Gastroesophageal sphincter (tissue), 4 donors: ENCODE measurements at places on chromosomes 5 and 9. TPM values are rescaled to one million over a fixed set of nuclear protein-coding genes. Genes with fewer than 3 reads are reported as not detected.

GRCh38 chr5:156815988-156816599 is 34.0 kb upstream of the PPP1R2B start:
- no peak for ATAC-seq

DNA sequence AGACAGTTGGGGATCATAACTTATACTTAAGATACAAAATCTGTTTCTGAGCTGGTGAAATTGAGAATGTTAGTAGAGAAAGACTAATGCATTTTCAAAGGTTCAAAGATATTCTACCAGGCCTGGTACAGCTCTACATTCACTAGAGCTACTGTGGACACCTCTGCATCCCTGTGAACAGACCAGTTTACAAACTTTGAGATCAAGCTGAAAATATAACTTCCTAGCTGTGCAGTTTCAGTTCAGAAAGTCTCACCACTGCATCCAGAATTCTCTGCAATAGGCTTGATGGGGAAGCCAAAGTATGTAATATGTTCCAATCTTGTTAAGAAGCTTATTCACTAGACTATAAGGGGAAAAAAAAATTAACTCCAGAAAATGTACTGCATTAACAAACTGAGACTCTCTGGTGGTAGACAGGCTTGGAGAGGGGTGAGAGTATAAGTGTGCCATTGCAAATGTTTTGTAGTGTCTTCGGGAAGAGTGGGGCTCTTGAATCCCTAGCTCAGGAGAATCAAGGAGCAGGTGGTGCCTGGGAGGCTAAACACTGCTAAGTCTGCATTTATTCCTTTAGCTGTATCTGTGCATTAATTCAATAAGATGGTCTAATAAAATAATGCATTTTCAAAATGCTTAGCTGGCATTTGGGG is 671.9 kb downstream of the NR2F1-AS1 start:
- no peak for ATAC-seq

GRCh38 chr9:129148463-129149204 is 29.4 kb downstream of the IER5L start:
- no peak for ATAC-seq

DNA sequence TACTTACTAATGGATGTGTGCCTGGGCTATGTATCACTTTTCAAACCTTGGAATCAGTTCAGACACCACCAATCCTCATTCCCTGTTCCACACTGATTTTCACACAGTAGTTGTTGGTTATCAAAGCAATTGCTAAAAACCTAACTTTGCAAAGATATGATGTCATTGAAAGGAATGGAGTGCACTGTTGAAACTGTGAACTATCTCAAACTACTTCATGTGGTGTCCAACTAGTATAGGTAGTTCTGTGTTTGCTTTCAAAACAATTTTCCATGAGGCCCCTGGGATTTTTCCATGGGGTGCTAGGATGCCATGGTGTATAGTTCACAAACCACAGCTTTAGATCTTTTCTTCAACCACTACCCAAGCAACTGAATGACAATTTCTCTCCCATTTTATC is 17.8 kb downstream of the INIP start:
- ATAC-seq = no peak

DNA sequence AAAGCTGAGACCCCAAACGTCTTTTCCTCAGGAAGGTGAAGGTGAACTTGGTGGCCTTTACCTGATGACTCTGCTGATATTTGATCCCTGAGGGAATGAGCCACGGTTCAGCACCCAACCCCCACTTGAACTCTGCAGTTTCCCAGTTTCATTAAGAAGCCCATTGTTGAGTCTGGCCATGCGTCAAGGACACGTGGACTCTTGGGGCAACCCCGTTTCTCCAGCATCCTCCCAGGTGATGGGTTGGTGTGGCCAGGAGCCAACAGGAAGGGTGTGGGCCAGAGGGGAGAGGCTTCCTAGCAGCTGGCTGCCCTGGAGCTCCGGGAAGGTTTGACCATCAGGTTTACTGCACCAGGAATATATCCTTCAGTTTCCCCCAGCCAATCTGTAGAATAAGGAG is 59.5 kb upstream of the GNE start:
- ATAC-seq = peak; percentile 41

- no peak for ATAC-seq
Observed at GRCh38 chr5:83370957-83371356, 100.6 kb upstream of the VCAN start.

Gene CNOT8
- total RNA-seq = 55.6 TPM

Gene RRAGA
- total RNA-seq = 92.8 TPM

Gene CTNND2
- 2.0 TPM for total RNA-seq
